ENCODE measurements at places on chromosomes 4 and X.

DNA sequence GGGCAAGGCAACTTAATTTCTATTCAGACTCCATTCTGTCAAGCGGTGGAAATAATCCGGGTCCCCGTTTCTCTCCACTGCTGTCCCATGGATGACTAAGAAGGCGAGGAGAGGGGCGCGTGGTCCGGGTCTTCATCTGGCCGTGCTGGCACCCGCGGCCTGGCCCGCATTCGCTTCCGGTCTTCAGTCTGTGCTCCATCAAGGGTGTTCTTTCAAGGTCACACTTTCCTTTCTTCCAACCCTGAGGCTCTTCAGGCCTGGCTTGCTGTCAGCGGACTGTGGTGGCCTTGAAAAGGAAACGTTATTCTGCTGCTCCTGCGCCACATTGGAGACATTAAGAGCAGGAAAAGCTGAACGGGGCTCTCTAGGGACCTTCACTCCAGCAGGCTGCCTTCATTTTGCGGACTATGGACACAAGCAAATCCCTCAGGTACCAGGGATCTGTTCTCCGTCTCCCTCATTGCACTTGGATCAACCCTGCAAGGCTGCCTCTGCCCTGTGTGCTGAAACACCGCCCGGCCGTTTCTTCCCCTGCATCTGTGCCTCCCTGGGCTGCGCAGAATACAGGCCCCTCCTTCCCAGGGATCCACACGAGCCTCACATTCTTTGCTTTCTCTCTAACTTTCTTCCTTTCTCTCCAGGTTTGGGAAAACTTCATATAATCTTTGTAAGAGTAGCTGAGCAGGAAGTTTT is 5.7 kb upstream of the SLC25A4 start:
- no peak for DNase-seq

GRCh38 chrX:9873952-9874351 is 87.7 kb downstream of the SHROOM2 start:
- DNase-seq, result no peak

DNA sequence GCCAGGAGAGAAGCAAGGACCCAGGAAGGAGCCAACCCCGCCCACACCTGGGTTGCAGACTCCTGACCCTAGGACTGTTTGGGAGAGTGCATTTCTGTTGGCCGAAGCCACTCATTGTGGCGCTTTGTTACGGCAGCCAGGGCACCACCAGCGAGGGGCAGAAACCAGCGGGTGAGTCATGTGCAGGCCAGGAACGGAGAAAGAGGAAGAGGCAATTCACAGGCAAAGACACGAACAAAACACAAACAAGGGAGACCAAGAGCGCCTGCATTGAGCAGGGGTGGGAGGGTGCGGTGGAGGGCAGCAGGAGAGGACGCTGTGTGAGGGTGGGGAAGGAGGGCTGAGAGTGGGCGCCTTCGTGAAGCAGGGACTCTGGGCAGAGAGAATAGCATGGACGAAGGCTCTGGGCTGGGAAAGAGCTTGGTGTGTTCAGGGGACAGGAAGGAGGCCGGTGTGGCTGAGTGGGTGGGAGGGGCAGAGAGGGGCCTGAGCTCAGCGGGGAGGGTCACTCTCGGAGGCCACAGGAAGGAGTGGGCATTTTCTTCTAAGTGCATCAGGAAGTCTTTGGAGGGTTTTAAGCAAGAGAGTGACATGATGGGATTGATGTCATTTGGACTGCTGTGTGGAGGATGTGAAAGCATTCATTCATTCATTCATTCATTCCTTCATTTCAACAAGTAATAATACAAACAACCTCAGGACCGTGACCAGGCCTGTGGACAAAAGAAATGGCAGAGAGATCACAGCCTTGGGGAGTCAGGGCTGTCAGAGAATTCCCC is 12.2 kb upstream of the WFS1 start:
- no peak for DNase-seq

DNA sequence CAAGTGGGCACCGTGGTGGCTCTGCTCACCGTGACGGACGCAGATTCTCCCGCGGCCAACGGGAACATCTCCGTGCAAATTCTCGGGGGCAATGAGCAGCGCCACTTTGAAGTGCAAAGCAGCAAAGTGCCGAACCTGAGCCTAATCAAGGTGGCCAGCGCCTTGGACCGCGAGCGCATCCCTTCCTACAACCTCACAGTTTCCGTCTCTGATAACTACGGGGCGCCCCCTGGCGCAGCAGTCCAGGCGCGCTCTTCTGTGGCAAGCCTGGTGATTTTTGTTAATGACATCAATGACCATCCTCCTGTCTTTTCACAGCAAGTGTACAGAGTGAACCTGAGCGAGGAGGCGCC is 2.7 kb downstream of the FAT4 start:
- DNase-seq, result peak; percentile 69

GRCh38 chr4:124483048-124483906 is 229.3 kb downstream of the ANKRD50 start:
- DNase-seq, result no peak

DNA sequence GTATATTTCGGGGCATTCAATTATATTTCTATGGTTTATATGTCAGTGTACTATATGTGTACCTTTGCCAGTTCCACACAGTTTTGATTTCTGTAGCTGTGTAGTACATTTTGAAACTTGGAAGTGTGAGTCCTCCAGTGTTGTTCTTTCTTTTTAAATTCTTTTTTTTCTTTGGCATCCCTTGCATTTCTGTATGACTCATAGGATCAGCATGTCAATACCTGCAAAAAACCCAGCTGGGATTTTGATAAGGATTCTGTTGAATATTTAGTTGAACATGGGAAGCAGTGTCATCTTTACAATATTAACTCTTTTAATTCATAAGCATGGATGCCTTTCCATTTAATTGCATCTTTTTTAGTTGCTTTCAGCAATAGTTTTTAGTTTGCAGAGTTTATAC is 100.0 kb downstream of the SH3BGRL start:
- DNase-seq, result no peak

DNA sequence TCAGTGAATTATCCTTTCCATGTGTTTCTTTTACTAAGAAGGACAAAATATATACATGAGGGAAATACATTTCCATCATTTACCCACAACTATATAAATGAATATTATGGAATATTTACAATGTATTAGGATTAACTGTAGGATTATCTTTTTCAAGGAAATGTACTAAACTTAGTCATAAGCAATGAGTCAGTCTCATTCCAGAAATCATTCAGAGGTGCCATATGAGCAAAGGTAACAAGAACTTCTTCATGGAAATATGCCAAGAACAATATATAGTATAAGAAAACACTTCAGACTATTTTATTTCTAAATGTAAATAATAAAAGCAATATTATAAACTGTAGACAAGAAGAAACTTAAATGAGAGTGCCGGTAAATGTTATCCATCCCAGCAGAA is 67.1 kb downstream of the USP38 start:
- no peak for DNase-seq

DNA sequence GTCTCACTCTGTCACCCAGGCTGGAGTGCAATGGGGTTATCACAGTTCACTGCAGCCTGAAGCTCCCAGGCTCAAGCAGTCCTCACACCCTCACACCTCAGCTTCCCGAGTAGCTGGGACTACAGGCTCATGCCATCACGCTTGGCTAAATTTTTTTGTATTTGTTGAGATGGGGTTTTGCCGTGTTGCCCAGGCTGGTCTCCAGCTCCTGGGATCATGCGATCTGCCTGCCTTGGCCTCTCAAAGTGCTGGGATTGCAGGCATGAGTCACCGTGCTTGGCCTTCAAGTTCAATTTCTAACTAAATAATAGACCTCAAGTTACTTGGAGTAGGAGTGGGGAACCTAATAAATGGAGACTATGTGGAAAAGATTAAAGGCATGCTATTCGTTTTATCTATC is 48.9 kb downstream of the MND1 start:
- peak; percentile 74 for DNase-seq

GRCh38 chrX:11886745-11887144 is 128.7 kb downstream of the MSL3 start:
- DNase-seq, result no peak

DNA sequence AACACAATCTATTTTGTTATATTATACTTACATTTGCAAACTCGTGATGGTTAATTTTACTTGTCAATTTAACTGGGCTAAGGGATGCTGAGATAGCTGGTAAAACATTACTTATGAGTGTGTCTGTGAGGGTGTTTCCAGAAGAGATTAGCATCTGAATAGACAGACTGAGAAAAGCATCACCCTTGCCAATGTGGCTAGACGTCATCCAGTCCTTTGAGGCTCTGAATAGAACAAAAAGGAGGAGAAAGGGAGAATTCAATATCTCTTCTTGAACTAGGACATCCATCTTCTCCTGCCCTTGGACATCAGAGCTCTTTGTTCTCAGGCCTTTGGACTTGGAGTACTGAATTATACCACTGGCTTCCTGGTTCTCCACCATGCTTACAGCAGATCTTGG is 154.6 kb downstream of the EPHA5 start:
- no peak for DNase-seq

GRCh38 chr4:81021142-81021944 is 9.2 kb upstream of the BMP3 start:
- no peak for DNase-seq

GRCh38 chrX:38811515-38812243 is 10.4 kb downstream of the MID1IP1 start:
- DNase-seq, result no peak

DNA sequence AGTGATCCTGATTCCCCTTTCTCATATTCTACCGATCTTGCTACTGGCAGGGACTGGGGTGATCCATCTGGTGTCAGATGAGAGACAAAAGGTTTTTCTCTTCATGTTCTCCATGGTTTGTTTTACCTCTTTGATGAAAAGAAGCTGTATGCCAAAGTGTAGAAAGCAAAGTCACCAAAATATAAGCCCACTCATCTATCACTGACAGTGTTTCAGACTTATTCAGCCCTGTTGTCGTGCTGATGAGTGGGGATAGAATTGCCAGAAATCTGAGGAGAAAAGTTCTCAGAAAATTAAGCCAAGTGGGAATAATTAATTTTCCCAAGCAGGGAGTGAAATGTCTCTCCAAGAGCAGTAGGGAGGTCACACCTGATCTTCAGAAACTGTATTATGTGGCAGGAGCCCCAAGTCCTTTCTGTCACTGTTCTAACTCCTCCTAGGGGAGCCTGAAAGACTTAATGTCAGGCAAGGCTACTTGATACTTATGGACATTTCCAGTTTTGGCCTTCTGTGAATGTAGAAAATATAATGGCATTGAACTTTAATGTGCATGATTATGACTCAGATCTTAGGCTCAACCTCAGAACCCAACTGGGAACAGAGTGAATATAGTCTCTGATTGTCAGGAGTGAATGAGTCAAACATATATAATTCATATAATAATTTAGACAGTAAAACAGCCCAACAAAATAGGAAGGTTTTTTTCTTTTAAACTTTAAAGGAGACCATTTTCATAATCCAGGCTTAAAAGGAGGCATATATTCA is 298.1 kb downstream of the ANKRD50 start:
- no peak for DNase-seq

GRCh38 chr4:23789762-23790161 is 100.1 kb downstream of the PPARGC1A start:
- DNase-seq, result no peak

DNA sequence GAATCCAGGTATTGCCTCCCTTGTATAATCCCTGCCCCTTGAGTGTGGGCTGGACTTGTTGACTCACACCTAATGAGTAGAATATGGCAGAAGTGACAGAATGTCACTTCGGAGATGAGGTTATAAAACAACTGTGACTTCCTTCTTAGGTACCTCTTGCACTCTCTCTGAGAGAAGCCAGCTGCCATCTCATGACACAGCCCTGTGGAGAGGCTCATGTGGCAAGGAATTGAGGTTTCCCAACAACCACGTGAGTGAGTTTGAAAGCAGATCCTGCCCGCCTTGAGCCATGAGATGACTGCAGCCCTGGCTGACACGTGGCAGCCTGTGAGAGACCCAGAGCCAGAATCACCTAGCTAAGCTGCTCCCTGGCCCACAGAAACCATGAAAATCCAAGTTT is 13.5 kb downstream of the ASB11 start:
- DNase-seq, result peak; percentile 69

- no peak for DNase-seq
Measured at GRCh38 chr4:30863021-30863420, 142.9 kb downstream of the PCDH7 start.

DNA sequence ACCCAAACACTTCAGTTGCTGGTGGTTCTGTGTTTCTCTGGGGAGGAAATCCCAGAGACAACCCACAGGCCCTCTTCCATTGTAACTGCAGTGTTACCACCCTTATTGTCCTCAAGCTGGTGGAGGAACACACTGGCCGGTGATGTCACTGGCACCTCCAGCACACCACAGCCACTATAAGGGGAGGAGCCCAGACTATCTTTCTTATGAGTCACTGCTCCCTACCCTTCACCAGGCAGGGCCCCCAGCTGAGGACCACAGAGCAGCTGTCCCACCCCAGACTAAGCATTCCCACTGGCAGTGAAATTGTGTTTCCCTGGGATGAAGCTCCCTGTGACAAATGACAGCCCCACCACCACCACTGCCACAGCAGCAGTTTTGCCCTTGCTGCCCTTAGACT is 171.8 kb upstream of the FGF16 start:
- DNase-seq, result no peak

GRCh38 chr4:122665161-122665929 is 44.5 kb upstream of the IL21 start:
- no peak for DNase-seq

GRCh38 chrX:77160301-77160700 is 286.9 kb upstream of the FGF16 start:
- no peak for DNase-seq

- DNase-seq, result no peak
Measured at GRCh38 chr4:4590546-4590945, 48.7 kb upstream of the STX18 start.

GRCh38 chrX:48520455-48520854 is 1.2 kb upstream of the EBP start:
- DNase-seq, result no peak

DNA sequence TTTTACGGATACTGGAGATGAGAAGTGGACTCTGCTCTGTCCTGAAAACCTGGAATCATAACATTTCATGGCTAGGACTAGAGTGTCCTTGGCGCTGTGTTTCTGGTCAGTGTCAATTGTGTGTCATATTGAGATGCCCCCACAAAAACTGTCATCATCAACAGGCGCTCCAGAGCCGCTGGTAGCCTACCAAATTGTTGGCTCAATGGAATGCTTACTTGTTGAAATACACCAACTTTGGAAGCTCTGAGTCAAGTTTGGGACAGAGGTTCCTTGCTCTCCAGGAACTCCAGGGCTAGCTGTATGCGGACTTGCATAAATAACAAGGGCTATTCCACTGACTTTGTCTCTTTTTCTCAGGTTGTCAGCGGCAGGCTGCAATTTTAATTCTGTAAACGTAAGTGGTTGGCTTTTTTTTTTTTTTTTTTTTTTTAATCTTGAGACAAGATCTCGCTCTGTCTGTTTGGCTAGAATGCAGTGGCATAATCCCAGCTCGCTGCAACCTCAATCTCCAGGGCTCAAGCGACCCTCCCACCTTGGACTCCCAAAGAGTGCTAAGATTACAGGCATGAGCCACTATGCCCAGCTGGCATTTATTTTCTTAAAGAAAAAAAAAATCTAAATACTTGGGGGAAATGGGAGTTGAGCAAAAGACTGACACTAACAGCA is 871 bp upstream of the HPGD start:
- no peak for DNase-seq

GRCh38 chrX:111518667-111519066 is 7.2 kb downstream of the SERTM2 start:
- DNase-seq, result no peak

GRCh38 chrX:10512741-10513140 is 107.6 kb downstream of the MID1 start:
- no peak for DNase-seq

GRCh38 chr4:37935026-37935425 is 25.2 kb upstream of the PTTG2 start:
- no peak for DNase-seq

Data from ascending aorta (tissue), 2 donors.